ENCODE measurements at places on chromosomes 4 and X.

- DNase-seq = no peak
These were observed 72.1 kb downstream of the PRSS12 start for GRCh38 chr4:118280501-118281218.

DNA sequence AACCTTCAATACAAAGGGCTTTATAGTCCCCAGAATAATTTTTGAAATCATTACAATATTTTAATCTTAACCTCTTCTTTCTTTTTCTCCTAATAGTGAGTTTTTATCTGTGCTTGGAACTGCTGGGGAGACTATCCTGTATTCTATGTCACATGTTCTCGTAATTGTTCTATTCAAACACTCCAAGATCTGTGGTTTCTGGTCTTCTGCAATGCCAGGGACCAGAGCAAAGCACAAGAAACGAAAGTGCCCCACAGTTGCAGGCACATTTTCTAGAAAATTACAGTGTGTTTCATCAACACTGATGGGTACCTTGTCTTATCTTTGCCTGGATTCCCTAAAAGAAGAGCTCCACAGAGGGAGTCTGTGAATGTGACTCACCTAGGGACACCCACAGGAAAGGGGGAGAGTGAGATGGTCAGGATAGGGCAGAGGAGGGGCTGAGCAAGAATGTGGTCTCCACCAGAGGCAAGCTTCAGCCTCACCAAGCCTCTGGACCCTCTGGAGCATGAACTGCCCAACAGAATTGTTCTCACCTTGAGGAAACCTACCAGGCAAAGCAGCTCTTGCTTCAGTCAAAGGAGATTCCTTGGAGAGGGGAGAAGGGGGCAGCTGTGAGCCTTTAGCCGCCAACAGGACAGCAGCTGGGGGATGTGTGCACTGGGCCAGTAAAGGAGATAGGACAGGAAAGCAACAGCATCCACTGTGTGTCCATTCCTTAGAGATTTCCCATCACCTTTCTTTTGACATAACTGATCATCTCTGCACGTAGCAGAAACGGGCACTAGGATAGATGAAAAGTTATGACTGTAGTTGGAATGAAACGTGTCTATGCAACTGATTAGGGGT lies 25.9 kb downstream of the UNC5C start:
- no peak for DNase-seq

- DNase-seq = no peak
These were observed 389 bp upstream of the CCSER1 start for GRCh38 chr4:90126805-90127204.

DNA sequence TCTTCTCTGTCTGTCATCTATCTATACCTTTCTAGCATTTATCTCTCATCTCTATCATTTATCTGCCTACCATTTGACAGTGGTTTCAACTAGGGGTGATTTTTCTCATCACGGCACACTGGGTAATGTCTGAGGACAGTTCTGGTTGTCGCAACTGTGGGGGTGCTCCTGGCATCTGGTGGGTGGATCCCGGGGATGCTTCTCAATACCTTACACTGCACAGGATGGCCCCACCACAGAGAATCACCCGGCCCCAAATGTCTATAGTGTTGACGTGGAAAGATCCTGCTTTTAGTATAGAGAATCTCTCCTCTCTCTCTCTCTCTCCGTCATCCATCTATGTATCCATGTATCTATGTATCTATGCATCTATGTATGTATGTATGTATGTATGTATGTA lies 7.2 kb downstream of the P2RY8 start:
- DNase-seq = peak; percentile 56

- no peak for DNase-seq
These were observed 914 bp downstream of the MYOZ2 start for GRCh38 chr4:119136546-119136945.

DNA sequence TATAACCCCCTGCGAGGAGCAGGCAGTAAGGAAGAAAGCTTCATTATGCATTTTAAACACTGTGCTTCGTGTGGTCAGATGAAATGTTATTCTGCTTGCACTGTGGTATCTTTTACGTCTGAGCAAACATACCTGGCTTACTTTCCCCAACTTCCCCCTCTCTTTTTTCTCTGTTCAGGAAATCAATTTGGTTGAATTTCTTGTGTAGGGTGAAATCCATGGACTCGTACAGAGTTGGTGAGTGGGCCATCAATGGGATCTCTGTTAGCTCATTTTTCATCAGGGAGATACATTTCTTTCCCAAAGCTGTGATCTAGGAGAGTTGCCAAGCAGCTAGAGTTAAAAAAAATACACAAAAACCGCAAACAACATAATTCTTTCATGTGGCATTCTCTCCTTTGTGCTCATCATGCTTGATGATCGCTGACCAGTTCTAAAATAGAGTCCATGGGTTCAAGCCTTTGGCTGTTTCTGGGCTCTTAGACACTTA lies 98.5 kb downstream of the FRAS1 start:
- no peak for DNase-seq

DNA sequence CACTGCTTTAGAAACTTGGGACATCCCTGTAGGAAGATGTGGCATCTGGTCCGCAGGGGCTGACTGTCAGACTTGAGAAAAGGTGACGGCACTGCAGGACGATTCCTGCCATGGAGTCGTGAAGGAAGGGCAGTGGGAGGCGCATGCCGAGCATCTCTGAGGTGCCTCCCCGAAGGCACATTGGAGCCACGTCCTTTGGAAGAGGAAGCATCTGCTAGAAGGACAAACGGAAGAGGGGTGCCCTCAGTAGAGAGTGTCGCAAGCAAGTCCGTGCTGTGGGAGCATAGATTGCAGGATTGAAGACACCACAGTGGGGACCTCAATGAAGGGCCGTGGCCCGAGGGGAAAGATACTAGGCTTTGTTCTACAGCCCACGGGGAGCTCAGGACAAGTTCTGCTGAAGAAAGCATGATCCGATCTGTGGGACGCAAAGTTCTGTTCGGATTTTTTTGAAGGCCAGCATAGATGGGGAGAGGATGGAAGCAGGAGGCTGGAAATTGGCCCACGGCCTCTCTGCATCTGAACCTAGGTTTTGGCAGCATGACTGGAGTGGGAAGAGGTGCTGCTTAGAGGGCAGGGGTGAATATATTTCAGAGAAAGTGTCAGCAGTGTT lies 24.2 kb upstream of the HELT start:
- DNase-seq = no peak

DNA sequence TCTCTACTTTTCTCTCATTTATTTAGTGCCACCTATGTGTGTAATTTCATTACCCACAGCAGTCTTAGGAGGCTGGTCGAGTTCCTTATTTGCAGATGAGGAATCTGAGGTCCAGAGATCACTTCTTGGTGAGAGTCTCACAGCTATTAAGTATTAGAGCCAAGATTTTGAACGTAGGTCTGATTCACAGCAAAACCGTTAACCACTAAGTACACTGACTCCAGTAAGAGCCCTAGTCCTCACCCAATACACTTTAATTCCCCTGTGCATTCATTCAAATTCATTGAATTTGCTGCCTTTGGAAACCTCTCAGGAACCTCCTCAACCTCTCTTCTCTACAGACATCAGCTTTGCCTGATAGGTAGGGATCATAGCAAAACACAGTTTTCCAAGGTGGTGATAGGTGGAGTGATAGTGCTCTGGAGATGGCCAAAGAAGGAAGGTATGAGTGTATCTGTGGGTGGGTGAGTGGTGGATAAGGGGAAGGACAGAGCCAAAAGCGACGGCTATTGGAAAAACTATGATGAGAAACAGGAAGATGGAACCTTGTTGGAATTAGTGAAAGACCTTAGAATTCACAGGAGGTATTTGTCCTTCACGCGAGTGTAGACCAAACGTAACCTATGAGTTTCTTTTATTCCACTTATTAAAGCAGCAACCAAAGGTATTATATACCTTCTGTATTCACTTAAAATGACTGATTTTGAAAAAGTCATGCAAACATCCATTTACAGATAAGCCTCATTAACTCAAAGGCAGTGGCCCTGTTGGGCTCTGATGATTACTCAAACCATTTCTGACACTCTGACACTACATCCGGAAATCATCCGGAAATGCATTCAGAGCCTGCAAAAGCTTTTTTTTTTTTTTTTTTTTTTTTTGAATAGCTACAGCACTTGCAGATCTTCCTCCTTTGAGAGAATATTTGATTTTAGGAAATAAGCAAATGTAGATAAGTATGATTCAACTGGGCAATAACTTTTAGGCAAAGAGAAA lies 6.3 kb downstream of the FMR1 start:
- no peak for DNase-seq

DNA sequence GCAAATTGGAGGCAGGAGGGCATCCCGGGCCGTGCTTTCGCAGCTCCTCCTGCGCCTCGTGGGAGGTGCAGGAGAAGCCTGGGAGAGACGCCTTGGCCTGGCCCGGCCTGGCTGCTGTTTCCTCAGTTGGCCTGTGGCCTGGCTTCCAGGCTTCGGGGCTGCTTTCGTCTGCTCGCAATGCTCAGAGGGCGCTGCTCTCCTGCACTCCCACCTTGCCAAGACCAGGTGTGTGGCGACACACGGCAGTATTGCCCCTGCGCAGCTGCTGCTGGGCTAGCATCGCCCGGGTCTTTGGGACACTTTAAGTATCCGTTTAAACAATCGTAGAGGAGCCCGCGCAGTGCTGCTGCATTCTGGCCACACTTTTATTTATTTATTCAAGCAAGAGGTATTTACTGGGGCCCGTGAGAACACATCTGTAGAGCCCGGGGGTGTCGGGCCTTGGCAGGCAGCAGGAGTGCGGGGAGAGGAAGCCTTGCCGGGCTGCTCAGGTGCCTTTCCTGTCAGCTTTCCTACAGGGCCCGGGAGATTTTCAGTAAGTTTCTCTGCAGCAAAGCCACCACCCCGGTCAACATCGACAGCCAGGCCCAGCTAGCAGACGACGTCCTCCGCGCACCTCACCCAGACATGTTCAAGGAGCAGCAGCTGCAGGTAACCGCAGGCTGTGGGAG lies 26.2 kb upstream of the HGFAC start:
- DNase-seq = no peak

DNA sequence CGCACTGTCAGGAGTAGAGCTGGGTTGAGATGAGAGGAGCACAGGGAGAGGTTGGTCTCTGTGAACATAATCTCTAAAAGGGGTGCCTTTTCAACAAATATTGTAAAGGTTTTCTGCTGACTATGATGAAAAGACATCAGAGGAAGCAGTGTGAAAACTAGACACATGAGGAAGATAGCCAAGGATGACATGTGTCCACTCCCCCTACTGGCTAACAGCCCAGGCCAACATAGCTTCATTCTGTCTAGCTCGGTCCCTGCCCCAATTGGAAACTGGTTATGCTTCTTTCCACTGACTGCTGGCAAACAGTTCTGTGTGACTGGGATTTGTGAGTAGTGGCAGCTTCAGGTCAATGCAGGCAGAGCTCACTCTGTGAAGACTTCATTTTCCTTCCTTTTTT lies 115.4 kb upstream of the ESX1 start:
- no peak for DNase-seq

DNA sequence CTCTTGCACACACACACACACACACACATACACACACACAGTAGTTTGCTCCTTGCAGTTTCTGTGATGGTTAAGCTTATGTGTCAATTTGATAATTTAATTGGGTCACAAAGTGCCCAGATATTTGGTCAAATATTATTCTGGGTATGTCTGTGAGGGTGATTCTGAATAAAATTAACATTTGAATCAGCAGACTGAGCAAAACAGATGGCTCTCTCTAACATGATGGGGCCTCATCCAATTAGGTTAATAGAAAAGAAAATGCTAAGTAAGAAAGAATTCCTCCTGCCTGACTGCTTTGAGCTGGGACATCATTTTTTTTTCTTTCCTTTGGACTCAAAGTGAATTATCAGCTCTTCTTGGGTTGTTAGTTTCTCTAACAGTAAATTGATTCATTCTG lies 191.2 kb upstream of the INTU start:
- DNase-seq = no peak

GRCh38 chr4:10205223-10205622 lies 88.6 kb upstream of the WDR1 start:
- no peak for DNase-seq

DNA sequence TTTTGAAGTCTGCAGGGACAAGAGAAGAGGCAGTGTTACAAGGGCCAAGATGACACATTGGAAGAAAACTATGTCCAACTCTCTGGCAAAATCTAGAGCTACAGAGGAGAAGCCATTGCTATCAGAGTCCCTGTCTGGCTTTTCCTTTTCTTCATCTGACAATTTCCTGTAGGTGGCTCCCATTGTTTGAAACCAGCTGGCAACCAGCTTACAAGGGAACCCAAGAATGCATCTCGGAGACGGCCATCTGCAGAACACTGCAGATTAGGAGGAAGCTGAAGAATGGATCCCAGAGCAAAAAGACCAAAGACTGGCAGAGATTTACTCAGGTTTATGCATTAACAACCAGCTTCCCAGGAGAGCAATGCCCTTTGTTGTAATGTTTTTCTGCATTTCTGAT lies 216.2 kb upstream of the CTSO start:
- DNase-seq = no peak

DNA sequence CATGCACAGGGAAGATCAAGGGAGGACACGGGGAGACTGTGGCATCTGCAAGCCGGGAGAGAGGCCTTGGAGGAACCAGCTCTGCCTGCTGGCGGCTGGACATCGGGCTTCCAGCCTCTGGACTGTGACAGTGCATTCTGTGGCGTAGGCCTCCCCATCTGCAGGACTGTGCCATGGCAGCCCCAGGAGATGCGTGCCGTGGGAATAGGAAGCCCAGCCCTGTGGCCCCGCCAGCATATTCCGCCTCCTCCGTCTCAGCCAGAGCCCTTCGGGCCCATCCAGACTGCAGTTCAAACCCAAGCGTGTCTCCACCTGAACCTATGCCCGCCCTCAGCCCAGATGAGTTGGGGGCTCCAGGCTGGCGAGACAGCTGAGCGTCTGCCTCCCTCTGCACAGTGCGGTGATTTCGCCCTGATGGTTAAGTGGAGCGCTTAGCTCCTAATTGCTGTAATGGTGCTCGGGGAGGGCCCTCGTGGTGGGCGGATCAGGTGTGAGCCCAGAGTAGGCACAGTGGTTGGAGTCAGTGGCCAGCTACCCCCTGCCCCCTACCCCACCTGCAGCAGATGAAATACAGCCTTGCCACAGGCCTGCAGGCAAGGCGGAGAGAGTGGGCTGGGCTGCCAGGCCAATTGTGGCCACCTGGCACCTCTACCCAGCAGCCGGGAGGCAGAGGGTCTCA lies 133.9 kb downstream of the HMX1 start:
- DNase-seq = peak; percentile 28

GRCh38 chrX:40326186-40326965 lies 228.6 kb upstream of the BCOR start:
- no peak for DNase-seq

DNA sequence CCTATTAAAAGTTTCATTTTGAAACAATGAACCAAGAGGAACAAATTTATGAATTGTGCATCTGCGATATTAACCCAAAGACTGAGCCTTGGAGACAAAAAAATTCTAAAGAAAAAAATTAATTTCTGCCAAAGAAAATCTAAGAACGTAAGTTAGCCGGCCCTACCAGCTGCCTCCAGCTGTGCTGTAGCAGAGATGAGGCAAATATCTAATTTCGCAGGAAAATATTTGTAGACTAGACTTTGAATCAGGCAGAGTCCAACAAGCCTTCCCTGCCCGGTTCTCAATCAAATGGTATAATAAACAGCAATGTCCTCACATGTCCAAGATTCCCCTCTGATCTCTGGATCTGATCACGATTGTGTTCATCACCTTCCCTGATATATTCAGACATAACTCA lies 21.2 kb upstream of the SMIM20 start:
- no peak for DNase-seq
